ENCODE measurements at places on chromosomes 3 and 15.

DNA sequence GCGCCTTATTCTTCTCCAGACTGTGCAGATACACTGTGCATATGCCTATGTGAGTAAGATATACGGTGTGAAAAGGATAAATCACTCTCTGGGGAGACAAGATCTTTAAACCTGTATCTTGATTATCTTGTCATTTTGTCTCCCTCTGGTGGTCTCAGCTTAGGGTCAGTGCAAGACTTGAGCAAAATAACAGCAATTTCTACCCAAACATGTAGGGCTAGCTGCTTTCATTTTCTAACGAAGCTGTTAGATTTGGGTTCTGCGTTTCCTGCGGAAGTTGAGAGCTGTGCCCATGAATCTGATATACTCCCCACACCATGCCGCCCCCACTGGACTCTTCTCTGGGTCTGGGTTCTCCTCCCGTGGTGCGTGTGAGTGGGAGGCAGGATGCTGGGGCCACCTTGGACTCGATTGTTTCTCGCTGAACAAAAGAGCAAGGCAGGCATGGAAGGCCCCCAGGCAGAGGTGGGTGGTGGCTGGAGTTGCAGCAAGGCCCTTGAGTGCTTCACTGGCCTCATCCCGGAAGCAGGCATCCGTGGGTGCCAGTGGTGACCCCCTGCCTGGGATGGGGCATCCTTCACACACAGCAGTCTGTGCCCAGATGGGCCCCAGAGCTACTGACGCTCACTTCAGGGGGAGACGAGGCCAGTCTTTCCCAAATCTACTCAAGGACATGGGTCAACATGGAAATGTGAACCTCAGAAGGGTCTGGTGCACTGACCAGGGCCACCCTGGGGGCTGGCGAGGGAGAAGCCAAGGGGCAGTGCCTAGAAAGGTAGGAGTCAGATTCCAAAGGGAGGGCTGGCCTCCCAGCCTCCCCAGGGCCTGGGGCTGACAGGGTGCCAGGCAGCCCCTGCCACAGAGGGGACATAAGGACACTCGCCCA, 179.6 kb downstream of the NSMCE3 start:
- DNase-seq = no peak

DNA sequence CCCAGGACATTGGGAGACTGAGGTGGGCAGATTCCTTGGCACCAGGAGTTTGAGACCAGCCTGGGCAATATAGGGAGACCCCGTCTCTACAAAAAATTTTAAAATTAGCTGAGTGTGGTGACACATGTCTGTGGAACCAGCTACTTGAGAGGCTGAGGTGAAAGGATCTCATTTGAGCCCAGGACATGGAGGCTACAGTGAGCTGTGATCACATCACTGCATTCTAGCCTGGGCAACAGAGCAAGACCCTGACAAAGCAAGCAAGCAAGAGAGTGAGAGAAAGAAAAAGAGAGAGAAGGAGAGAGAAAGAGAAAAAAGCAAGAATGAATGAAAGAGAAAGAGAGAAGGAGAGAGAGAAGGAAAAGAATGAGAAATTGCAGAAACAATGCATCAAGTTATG, 52.1 kb upstream of the CSPG5 start:
- DNase-seq = no peak

GRCh38 chr15:66161575-66162118, 91.9 kb downstream of the MEGF11 start:
- no peak for DNase-seq

GRCh38 chr3:108035751-108036150, 55.1 kb downstream of the CD47 start:
- DNase-seq = no peak

- no peak for DNase-seq
Observed at GRCh38 chr3:114858329-114858728, 288.8 kb downstream of the ZBTB20 start.

- DNase-seq = no peak
Observed at GRCh38 chr3:187765342-187765741, 20.1 kb upstream of the BCL6 start.
